ENCODE measurements at places on chromosomes 6 and 20. TPM values are rescaled to one million over a fixed set of nuclear protein-coding genes. Genes with fewer than 3 reads are reported as not detected.

The PRPF6 gene
- total RNA-seq: 65.7 TPM

The BMP5 gene
- total RNA-seq: not detected

The VSX1 gene
- total RNA-seq: not detected

The TNF gene
- not detected for total RNA-seq

The ARFGEF2 gene
- 46.6 TPM for total RNA-seq

The SIGLEC1 gene
- not detected for total RNA-seq

The CDSN gene
- not detected for total RNA-seq

The TMEM244 gene
- 0.66 TPM for total RNA-seq

The WFDC10B gene
- total RNA-seq: not detected

The LPA gene
- not detected for total RNA-seq

The EYA4 gene
- 14.5 TPM for total RNA-seq

The SNAP25 gene
- total RNA-seq: 0.44 TPM

The MROH8 gene
- 1.4 TPM for total RNA-seq

The NRSN1 gene
- not detected for total RNA-seq

The SLC16A10 gene
- 0.33 TPM for total RNA-seq

The GRM1 gene
- total RNA-seq: not detected

The DNAAF9 gene
- 11.4 TPM for total RNA-seq

The RBM38 gene
- 6.2 TPM for total RNA-seq

The RAD21L1 gene
- total RNA-seq: not detected

The EFHC1 gene
- 21.6 TPM for total RNA-seq

The MAPK14 gene
- 69.8 TPM for total RNA-seq

The CST4 gene
- total RNA-seq: 0.22 TPM

The SLC24A3 gene
- not detected for total RNA-seq

The PRSS16 gene
- total RNA-seq: 0.11 TPM

The SMOC2 gene
- total RNA-seq: not detected

The EPB41L1 gene
- 24.7 TPM for total RNA-seq

The LRRC73 gene
- total RNA-seq: 0.62 TPM

The TBXT gene
- total RNA-seq: not detected

The PNPLA1 gene
- total RNA-seq: not detected

The CGAS gene
- total RNA-seq: 7.4 TPM

The TINAG gene
- total RNA-seq: not detected

The RNF217 gene
- total RNA-seq: 13.4 TPM

The ASIP gene
- not detected for total RNA-seq

The LYRM4 gene
- 14.4 TPM for total RNA-seq
